ENCODE measurements at places on chromosomes 4 and X.

GRCh38 chr4:67198727-67199126, 346.6 kb downstream of the CENPC start:
- no peak for DNase-seq

GRCh38 chr4:71473541-71474240, 134.9 kb downstream of the SLC4A4 start:
- DNase-seq, result no peak

DNA sequence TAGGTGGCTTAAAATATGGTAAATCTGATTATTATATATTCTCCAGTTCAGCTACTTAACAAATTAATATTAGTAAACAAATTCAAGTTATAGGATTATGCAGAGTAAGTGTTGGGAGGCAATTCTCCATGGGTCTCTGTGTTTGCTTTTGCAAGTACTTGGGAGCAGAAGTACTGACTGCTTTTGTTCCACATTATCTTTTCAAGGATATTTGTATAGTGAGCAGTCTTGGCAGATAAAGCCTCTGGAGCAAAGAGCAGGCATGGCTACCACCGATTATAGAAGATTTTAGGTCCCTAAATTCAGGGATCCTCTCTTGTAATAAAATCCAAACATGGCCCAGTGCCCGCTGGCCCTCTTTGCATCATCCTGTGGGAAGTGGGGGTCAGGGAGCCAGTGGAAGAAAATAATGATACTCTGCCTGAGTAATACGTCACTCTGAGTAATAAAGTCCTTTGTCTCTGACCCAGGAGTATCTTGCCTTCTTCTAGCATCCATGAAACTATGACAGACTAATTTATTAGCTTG, 23.2 kb downstream of the NDNF start:
- DNase-seq, result no peak

DNA sequence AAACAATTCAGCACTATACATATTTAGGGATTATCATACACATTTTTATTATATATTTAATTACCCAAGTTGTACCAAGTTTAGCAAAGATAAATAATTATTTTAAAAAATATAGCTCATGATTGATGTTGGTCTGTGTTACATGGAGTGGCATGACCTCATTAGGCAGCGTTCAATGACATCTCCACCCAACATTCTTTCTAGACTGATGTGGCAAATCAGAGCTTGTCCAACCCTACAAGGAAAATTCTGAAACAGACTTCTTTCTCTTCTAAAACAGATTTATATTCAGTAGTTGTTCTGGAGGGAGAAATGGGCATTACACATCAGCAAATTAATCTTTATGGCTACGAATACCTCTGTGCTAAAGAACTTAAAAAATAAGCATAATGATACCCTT, 189.7 kb downstream of the PDGFC start:
- no peak for DNase-seq

- DNase-seq, result no peak
Measured at GRCh38 chr4:99655308-99656081, 2.1 kb downstream of the C4orf54 start.

DNA sequence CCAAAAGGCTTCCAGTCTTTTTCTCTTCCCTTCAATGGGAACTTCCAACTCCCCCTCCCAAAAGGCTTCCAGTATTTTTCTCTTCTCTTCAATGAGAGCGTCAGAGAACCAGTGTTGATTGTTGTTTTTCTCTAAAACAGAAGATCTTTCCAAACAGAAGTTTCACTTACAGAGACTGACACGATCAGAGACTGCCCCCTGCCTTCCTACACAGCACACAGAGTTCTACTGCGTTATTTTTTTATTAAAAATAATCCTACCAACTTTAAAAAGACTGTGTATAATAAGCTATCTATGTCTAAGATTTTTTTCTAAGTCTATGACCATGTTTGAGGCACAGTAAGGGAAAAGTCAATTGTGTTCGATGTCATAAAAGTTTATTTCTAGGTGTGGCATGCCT, 3.5 kb upstream of the HTR2C start:
- no peak for DNase-seq
